Ovary (tissue), 10 donors: ENCODE measurements at places on chromosomes 11 and 22.

GRCh38 chr11:47155879-47156278 lies 20.8 kb downstream of the ARFGAP2 start:
- no peak overlapping the region for H3K4me3 ChIP-seq
- H3K27ac ChIP-seq, result no peak overlapping the region
- peaks cover 3% of the 10 kb centered on the region for H3K4me1 ChIP-seq
- no peak for DNase-seq
- no peaks in the 10 kb centered on the region for H3K27me3 ChIP-seq
- no peaks in the 10 kb centered on the region for H3K36me3 ChIP-seq

DNA sequence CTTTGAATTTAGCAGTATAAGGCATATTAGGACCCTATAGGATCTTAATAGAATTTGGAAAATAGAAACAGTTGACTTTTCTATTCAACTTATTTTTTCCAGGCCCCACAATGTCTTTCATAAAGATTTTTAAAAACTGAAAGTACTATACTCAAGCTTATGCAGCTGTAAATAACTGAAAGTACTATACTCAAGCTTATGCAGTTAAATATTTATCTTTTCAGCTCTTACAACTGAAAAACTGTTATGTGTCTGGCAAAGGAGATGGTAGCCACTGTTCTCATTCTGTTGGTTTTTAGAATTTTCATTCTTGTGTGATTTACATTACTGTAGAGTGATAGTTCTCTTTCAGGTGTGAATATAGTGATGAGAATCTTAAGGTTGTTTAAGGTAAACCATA lies 16.5 kb downstream of the HIPK3 start:
- H3K27ac ChIP-seq, result no peak overlapping the region
- peaks cover 10% of the 10 kb centered on the region for H3K4me1 ChIP-seq
- H3K27me3 ChIP-seq, result no peaks in the 10 kb centered on the region
- no peak overlapping the region for H3K4me3 ChIP-seq

GRCh38 chr22:29386708-29387107 lies 1.7 kb downstream of the AP1B1 start:
- H3K27me3 ChIP-seq, result no peaks in the 10 kb centered on the region
- DNase-seq, result no peak
- no peak overlapping the region for H3K4me3 ChIP-seq
- H3K27ac ChIP-seq, result no peak overlapping the region

GRCh38 chr11:124101737-124102136 lies 13.5 kb upstream of the VWA5A start:
- H3K27me3 ChIP-seq, result no peaks in the 10 kb centered on the region
- H3K36me3 ChIP-seq, result no peaks in the 10 kb centered on the region
- H3K27ac ChIP-seq, result no peak overlapping the region
- H3K4me3 ChIP-seq, result no peak overlapping the region
- H3K4me1 ChIP-seq, result no peaks in the 10 kb centered on the region
- no peak for DNase-seq

- no peaks in the 10 kb centered on the region for H3K4me1 ChIP-seq
- no peaks in the 10 kb centered on the region for H3K36me3 ChIP-seq
- H3K27me3 ChIP-seq, result no peaks in the 10 kb centered on the region
- no peak overlapping the region for H3K27ac ChIP-seq
- no peak for DNase-seq
Measured at GRCh38 chr22:39906207-39906606, 5.3 kb downstream of the GRAP2 start.

DNA sequence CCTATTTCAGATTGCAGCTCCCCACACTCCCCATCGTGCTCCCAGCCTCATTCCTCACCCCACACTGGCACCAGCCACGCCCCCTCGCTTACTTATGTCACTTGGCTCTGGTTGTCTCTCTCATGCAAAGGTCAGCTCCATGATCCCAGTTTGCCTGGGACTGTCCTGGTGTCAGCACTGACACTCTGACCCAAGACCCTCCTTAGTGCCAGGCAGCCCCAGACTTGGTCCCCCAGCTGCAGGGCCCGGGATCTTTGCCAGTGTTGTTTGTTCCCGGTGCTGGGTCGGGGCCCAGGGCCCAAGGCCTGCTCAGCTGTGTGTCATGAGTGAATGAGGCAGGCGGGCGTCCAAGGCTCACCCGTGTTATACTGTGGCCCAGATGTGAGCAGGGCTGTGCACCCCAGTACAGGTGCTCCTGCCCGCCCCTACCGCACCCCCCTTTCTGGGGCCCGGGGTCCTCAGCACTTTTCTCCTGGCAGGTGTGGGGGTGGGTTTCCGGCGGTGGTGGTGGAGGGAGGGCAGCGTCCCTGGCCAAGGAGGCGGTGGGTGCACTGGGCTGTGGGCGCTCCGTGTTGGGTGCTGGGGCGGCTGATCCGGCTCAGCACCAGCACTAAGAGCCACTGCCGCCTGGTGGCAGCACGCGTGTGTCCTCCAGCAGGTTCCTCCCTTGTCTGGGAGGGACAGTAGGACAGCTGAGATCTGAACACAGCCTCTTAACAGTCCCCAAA lies 19.5 kb downstream of the IL17REL start:
- DNase-seq, result peak; percentile 8
- H3K27ac ChIP-seq, result no peak overlapping the region
- H3K36me3 ChIP-seq, result no peaks in the 10 kb centered on the region
- no peak overlapping the region for H3K4me3 ChIP-seq

DNA sequence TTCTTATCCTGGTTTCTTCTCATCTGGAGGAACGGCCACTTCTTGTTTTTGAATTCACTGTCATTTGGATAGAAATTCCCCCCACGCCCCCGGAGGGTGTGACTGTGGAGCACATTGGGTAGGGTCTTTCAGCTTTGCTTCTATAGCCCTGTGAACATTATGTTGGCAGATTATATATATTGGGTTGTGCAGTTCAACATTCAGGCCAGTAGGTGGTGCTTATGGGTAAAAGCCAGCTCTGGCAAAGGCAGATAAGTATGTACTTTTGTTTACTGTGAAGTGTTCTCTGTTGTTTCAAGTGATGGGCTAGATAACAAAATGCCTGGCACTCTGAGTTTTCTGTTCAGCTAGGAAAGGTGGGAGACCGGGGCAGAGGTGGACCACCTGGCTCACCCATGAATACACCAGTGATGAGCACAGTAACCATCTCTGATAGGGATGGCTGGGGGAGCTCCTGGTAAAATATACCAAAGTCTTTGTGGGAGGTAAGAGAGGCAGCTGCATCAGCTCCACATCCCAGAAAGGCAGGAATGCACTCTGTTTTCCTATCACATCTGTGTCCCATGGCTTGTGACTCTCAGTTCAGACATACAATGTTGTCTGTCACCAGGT lies 1348.2 kb upstream of the RAG2 start:
- H3K4me1 ChIP-seq, result no peaks in the 10 kb centered on the region
- no peak overlapping the region for H3K27ac ChIP-seq
- DNase-seq, result no peak
- no peaks in the 10 kb centered on the region for H3K36me3 ChIP-seq

- no peak overlapping the region for H3K4me3 ChIP-seq
- no peak overlapping the region for H3K27ac ChIP-seq
- no peaks in the 10 kb centered on the region for H3K27me3 ChIP-seq
Measured at GRCh38 chr11:11555208-11555607, 66.6 kb downstream of the GALNT18 start.

GRCh38 chr22:18079706-18080233 lies 2.0 kb downstream of the PEX26 start:
- no peak overlapping the region for H3K27ac ChIP-seq
- no peak overlapping the region for H3K4me3 ChIP-seq
- peaks cover 1% of the 10 kb centered on the region for H3K4me1 ChIP-seq

- no peaks in the 10 kb centered on the region for H3K27me3 ChIP-seq
- no peak overlapping the region for H3K4me3 ChIP-seq
- H3K4me1 ChIP-seq, result no peaks in the 10 kb centered on the region
- no peak for DNase-seq
- no peak overlapping the region for H3K27ac ChIP-seq
- H3K36me3 ChIP-seq, result no peaks in the 10 kb centered on the region
Measured at GRCh38 chr11:15194671-15195415, 80.1 kb downstream of the INSC start.

DNA sequence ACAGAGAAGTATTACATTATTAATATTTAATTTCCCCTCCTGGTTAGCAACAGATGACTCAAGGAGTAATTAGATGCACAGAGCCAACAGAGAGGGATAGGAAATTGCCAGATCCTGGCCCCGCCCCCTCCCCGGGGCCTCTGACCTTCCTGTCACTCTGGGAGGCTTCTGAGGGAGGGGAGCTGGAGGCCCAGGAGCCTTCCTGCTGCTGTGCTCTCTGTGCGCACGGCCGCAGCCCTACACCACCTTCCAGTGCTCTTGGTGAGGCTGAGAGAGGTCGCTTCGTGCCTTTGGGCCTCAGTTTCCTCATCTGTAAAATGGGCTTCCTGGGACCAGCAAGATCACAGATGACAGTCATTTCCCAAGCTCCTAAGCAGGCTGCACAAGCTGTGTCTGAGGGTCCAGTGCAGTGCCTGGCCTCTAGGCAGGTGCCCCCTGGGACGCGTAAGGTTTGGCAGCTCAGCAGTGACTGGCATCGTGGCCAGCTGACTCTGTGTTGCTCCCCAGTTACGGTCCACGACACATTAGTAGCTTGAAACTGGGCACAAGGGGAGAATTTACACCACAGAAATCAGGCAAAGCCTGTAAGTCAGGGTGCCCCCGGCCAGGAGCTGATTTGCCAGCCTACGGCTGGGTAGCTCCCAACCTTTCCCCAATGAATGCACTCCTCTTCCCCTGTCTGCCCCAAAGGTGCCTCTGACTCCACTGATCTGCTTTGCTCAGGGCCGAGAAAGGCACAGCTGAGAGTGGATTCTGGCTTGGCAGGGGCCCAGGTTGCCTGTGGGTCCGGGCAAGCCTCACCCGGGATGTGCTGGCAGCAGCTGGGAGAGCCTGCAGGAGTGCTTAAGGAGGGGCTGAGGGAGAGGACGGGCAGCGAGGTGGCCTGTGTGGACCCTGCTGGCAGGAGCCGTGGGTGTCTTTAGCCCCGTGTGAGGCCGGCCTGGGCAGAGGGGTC lies 2.3 kb downstream of the ADORA2A start:
- peaks cover 10% of the 10 kb centered on the region for H3K4me1 ChIP-seq
- H3K36me3 ChIP-seq, result no peaks in the 10 kb centered on the region
- H3K27me3 ChIP-seq, result no peaks in the 10 kb centered on the region
- no peak overlapping the region for H3K27ac ChIP-seq
- H3K4me3 ChIP-seq, result no peak overlapping the region

- H3K4me1 ChIP-seq, result peaks cover 3% of the 10 kb centered on the region
- H3K36me3 ChIP-seq, result no peaks in the 10 kb centered on the region
- H3K27ac ChIP-seq, result no peak overlapping the region
- no peak overlapping the region for H3K4me3 ChIP-seq
- no peaks in the 10 kb centered on the region for H3K27me3 ChIP-seq
Measured at GRCh38 chr11:45843158-45843924, 3.9 kb upstream of the CRY2 start.

DNA sequence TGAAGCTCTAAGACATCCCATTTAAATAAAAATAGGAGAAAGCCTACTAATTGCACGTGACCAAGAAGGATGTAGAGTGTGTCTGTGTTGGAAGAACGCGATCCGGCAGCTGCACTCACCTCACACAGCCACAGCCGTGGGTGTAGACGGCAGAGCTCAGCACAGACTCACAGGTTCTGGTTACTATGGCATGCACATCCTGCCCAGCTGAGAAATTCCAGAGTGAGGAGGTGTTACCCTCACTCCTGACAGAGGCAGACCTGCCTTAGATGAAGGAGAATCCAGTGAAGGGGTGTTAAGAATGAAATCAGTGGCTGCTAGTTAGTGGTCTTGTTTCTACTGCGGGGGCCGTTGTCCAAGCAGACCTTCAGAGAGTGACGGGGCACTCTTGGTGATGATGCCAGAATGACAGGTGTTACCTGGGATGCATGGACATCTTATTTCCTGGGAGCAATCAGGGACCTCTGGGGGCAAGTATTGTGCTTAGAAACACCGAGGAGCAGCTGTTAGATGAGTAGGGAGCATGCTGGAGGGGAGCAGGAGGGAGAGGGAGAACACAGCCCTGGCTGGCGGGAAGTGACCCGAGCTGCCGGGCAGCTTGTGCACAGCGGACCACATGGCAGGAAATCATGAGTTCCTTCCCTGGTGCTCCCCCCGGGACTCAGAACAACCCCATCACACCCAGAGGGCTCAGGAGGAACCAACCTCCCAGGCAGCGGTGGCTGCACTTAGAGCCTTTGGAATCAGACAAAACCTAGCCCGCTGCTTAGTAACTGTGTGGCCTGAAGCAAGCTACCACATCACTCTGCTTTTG lies 12.3 kb downstream of the KCNJ5 start:
- H3K4me1 ChIP-seq, result peaks cover 2% of the 10 kb centered on the region
- H3K4me3 ChIP-seq, result no peak overlapping the region
- H3K36me3 ChIP-seq, result no peaks in the 10 kb centered on the region
- no peaks in the 10 kb centered on the region for H3K27me3 ChIP-seq
- no peak overlapping the region for H3K27ac ChIP-seq
- no peak for DNase-seq

DNA sequence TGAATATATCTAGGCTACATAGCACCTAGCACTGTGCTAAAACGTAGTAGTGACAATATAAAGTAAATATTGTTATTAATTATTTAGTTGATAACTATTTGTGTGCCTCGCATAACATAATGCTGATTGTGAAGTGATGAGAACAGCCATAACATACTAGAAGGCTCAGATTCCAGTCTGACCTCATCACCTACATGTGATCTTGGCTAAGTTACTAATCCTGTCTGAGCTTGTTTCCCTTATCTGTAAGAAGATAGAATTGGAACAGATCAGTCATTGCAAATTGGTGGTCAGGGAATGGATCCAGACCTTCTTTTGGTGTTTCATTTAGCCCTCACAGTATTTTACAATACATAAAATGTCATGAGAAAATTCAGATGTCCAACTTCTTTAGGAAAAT lies 103.4 kb upstream of the SEZ6L start:
- no peaks in the 10 kb centered on the region for H3K27me3 ChIP-seq
- H3K4me3 ChIP-seq, result no peak overlapping the region
- H3K36me3 ChIP-seq, result no peaks in the 10 kb centered on the region
- no peaks in the 10 kb centered on the region for H3K4me1 ChIP-seq
